ENCODE measurements at places on chromosomes 12 and 14.

DNA sequence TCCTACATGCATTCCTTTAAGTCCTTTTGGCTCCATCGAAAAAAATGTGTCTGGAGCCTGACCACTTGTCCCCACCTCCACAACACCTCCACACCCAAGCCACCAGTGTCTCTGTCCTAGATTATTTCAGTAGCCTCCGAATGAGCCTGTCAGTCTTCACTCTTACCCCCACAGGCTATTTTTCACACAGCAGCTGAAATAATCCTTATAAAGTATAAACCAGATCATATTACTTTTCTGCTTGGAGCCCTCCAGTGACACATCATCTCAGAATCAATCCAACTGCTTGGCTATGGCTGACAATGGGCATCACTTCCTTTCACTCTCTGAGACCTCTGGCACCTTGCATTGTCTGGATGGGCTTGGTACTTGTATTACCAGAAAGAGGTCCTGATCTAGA lies 44.9 kb downstream of the BBS10 start:
- DNase-seq: no peak

DNA sequence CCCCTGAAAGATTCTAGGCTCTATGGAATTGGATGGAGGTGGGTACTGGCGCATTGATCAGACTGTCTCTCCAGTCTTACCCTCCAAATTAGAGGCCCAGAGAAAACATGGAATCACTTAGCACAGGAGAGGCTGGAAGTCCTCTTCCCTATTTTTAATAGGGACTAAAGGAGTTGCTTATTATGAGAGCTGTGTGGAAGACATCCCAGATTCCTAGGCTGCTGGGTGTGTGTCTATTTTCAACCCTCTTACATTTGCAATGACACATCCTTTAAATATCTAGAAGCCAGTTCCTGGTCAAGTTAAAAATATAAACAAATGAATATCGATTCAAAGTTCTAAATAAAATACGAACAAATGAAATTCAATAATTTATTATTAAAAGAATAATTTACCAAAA lies 58.3 kb upstream of the ARID2 start:
- DNase-seq: no peak

DNA sequence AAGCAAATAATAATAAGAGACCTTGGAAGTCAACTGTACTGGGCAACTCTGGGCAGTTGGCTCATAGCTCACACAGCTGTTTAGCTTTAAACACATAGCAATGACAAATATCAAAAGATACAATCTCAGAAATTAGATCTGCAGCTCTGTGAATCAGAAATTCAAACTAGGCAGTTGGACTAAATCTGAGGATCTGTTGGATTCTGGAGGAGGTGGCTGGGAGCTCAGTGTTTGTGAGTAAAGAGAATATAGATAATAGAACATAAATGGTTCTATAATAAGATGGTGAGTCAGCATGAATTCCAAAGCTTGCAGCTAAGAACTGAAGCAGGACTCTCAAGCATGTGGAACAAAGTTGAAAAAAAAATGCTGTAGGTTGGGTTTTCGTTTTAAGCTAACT lies 1949.4 kb upstream of the SEL1L start:
- no peak for DNase-seq

DNA sequence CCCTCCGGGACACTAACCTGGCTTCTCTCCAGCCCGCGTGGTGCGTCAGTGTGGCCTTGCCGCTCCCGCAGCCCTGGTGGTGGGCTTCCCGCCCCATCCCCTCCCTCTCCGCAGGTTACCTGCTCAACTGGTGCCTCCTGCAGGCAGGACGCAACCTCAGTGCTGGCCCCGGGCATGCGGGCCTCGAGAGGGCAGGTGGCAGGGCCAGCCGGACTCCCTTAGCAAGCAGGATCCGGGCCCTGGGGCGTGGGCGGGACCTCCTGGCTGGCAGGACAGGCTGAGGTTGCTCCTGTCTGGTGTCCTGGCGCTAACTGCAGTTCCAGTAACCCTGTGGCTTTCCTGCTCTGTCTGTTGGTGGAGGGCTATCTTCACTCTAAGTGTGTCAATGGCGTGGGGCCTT lies 8.6 kb upstream of the ADSS1 start:
- no peak for DNase-seq

DNA sequence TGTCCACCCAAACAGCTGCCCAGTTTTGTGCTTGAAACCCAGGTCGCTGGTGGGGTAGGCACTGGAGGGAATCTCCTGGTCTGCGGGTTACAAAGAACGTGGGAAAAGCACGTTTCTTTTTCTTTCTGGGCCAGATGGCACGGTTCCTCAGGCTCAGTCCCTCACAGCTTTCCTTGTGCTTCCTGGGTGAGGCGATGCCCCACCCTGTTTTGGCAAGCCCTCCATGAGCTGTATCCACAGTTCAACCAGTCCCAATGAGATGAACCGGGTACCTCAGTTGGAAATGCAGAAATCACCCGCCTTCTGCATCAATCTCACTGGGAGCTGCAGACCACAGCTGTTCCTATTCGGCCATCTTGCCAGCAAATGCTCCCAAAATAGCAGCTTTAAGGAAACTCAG lies 51.4 kb upstream of the TMTC2 start:
- DNase-seq: no peak

- DNase-seq: no peak
Measured at GRCh38 chr12:82740129-82741000, 53.7 kb downstream of the TMTC2 start.

DNA sequence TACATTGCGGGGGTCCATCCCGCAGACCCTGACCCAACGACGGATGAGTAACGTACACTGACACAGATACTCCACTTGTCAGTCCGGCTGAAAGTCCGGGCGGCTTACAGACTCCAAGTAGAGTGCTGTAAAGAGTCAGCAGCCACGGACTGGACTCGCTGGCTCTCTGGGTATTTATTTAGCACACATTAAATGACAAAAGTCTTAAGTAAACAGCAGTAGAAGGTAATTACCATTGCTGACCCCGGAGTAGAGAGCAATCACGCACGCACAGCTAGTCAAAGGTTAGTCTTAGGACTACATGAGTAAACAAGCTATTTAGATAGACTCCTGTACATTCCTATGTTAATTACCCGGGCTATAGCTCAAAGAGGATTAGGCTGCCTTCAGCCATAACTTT lies 780.9 kb downstream of the RPS29 start:
- DNase-seq: peak; percentile 43

DNA sequence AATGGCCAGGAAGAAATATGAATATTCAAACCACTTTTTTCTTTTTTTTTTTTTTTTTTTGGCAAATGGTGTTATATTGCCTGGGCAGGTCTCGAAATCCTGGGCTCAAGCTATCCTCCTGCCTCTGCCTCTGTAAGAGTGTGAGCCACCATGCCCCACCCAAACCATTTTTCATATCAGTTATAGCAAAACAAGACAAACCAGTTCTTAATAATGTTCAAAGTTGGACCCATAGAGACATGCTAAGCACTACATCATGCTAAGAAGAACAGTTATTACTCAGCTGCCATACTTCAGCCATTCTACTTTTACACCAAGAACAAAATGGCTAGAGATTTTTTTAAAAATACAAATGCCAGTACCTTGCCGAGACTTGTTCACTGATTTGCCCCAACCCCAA lies 25.5 kb downstream of the EIF2S1 start:
- no peak for DNase-seq

DNA sequence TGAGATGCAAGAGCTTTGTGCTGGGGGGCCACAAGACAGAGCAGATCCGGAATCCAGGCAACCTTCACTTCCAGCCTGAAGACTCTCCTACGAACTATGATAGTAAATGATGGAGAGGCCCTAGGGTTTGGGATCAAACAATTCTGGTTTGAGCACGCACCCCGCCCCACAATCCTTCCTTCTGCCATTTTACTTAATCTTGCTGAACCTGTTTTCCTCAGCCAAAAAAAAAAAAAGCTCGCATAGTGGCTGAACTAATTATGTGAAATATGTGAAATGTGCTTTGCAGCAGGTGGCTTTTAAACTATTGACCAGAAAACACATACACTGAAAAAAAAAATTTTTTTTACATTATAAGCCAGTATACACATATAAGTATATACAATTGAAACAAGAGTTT lies 667 bp upstream of the ITFG2 start:
- no peak for DNase-seq

DNA sequence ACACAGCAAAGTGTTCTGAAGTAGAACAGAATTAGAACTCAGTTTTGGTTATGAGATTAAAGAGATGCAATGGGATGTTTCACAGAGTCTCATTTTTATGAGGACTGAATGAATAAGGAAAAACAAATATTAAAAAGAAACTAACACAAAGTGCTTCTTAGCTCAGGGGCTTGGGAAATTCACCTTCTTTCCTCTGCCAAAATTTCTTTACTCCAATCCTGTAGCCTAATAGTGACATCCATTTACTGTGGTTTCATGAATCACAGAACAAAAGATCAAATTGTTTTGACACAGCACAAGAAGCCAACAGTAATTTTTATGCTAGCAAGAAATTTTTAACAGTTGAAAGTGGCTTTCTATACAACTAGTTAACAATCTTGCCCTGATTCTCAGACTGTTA lies 37.7 kb downstream of the AREL1 start:
- no peak for DNase-seq

DNA sequence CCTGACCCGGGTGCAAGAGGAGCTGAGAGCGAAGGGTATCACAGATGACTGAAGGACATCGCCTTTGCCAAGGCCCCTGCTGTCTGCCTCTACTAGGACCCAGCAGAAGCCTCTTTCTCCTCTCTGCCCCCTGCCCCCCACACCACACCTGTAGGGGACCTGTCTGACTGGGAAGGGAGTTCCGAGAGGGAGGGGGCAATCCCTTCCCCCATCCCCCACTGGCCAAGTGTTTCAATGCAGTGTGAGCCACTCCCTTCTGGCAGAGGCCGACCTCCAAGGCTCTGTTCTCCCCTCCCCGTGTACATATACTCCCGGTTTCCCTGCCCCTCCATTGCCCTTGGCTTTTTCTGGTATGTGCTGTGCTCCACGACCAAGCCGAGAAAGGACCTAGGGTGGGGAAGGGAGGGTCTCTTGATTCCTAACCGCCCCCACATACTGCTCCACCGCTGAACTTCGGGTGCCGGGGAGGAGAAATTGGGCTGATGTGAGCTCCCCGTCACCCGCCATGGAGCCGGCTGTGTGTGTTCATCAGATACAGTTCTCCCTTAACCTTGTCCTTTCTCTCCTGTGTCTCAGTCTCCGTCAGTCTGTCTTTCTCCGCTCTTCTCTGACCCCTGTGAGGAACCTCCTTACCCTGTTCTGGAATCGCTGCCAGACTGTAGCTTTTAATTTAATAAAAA lies 2.0 kb upstream of the ARHGEF25 start:
- peak; percentile 73 for DNase-seq

DNA sequence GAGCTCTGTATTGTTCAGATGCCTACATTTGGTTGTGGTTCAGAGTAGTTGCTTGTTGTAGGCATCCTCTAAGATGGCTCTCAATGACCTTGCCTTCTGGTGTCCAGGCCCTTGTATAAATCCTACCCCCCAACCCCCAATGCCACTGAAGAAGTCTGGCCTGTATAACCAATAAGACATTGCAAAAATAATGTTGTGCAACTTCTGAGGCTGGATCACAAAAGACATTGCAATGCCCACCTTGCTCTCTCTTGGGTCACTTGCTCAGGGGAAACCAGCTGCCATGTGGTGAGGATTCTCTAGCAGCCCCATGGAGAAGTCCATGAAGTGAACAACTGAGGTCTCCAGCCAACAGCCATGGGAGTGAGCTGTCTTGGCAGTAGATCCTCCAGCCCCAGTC lies 234.0 kb upstream of the TBX3 start:
- no peak for DNase-seq

GRCh38 chr12:90253674-90254181 lies 545.1 kb upstream of the ATP2B1 start:
- no peak for DNase-seq

DNA sequence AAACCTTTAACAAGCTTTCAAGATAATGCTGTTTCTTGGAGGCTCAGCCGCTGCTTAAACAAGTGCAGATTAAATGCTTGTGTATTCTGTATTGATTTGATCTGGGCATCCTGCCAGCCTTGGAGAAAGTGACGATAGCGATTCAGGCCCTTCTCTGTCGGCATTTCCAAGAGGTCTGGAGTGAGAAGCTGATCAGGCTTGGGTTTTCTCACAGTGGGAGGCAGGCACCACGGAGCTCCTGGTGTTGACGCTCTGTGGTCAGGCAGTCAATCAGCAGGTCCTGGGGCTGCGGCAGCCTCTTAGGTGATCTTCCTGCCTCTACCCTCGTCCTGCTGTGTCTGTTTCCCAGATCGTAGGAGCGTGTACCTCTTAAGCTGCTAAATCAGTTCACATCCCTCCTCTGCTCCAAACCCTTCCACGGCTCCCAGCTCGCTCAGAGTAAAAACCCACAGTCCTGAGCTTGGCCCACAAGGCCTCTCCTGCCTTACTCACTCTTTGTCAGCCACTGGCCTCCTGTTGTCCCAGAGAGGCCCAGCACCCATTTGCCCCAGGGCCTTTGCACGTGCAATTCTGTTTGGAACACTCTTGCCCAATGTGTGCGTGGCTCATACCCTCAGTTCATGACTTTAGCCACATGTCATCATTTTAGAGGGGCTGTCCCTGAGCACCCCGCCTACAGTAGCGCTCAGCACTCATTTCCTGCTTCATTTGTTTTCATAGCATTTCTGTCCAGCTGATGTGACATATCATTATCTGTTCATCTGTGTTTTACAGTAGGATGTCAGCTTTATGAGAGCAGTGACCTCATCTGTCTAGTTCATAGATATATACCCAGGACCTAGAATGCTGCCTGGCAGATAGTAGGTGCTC lies 155.4 kb downstream of the AACS start:
- DNase-seq: no peak

DNA sequence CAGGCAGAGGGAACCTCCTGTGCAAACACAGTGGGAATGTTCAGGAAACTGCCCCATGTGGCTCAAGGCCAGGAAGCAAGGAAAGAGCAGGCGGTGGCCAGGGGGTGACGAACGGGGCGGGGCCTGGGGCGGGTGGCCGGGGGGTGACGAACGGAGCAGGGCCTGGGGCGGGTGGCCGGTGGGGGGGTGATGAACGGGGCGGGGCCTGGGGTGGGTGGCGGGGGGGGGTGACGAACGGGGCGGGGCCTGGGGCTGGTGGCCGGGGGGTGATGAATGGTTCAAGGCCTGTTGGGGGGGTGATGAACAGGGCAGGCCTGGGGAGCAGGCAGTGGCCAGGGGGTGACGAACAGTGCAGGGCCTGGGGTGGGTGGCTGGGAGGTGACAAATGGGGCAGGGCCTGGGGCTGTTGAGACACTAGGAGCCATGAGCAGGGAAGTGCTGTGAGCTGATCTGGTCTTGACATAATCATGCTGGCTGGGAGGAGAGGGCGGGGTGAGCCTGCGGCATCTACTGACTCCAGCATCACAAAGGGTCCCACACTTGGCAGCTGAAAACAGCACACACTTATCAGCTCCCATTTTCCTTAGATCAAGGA lies 62.7 kb upstream of the FBRSL1 start:
- no peak for DNase-seq

Data from H1 (cell line).